ENCODE measurements at places on chromosomes 5 and 9. TPM values are rescaled to one million over a fixed set of nuclear protein-coding genes. Genes with fewer than 3 reads are reported as not detected.

GRCh38 chr9:91207397-91207728 lies 154.4 kb downstream of the AUH start:
- no peak for DNase-seq

DNA sequence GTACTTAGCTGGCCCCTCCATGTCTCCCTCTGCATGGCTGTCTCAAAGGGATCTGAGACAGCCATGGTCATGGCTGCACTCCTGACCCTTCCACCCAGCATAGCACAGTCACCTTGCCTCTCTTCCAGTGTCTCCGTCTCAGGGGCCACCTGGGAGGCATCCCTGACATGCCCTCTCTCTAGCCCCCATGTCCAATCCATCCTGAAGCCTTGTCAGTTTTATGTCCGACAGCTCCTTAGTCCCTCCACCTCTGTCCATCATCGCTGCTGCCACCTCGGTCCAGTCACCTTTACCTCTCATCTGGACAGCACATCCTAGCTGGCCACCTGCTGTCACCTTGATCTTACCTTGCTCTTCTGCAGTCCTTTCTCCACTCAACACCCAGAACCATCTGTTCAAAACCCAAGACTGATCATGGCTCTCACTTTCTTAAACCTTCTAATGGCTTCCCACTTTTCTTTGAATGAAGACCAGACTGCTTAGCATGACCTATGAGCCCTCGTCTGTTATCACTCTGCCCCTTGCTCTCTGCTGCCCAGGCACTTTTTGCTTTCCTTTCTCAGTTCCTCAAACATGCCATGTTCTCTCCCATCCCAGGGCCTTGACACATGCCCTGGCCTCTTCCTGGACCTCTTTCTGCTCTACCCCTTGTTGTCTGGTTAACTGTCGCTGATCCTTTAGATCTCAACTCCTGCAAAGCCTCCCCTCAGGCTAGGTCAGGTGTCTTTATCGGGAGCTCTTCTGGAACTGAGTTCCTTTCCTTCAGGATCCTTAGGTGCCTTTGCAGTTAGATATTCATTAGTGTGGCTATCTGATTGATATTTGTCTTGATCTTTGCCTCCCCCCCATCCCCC lies 181.8 kb upstream of the PITX1 start:
- DNase-seq = no peak

DNA sequence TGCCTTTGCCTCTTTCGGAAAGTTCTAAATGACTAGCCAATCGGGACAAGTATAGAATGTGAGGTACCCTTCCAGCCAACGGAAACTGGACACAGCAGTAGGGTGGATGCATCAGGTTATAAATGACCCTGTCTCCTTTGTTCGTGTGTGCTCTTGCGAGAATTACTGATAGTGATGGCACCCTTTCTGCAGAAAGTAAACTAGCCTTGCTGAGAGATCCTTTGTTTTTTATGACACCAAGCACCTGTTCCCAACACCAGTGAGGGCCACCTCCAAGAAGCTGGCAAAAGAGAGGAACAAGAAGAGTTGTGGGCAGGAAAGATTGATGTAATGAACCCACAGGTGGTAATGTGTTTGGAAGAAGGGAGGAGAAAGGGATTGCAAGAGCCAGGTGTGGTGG lies 42.8 kb upstream of the FABP6 start:
- no peak for DNase-seq

GRCh38 chr5:135671966-135672365 lies 93.2 kb upstream of the CXCL14 start:
- no peak for DNase-seq

DNA sequence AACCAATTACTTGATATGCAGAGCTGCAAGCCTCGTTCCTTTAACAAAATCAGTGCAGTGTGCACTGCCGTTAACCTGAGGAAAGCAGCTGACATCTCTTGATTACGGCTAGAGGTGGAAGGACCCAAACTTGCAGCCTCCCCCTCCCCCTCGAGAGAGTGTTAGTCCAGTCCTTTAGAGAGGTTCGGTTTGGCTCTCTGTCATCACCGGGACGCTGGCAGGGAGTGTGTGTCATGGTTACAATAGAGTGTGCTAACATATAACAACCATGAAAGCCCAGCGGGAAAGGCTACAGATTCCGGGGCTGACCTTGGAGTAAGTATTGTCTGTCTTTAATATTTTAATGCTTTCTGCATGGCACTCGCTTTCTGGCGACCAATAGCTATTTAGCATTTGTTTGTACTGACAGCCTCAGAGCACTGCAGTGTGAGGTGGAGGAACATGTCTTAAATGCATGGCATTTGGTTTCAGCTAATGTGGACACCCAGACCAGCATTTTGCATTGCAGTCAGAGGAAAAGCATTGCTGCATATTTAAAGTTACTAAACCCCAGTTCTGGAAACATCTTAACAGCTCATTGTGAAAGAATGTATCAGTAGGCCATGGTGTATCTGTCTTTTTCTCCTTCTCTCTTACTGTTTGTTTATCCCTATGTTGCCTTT lies 237.5 kb downstream of the CD180 start:
- peak; percentile 39 for DNase-seq

DNA sequence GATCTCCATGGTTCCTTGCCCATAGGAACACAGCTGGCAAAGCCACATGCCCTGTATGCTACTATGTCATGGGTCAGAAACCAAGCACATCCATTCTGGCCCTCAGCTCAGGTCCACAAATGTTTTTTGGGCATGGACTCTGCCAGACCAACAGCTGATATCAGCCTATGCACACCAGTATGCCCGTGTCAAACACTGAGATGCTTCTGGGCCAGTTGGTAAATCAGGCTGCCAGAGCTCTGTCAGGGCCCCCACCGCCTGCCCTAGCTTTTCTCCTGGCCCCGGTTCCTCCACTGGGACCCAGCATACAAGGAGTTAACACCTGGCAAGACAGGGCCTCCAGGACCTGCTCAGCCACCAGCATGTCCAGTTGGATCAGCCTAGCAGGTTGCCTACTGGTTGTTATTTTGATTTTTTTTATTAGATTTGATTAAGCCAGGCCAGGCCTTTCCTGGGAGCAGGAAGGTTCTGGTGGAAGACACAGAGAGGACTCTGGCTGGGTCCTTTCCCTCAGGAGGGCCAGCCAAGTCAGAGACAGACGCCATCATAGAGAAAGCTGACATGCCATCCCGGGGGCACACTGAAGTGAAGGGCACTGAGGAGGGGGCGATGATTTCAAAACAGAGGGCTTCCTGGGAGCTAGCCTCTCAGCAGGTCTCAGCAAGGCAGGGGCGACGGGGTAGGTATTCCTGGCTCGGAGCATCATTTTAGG lies 65.8 kb downstream of the TSTD2 start:
- no peak for DNase-seq

- DNase-seq = no peak
Measured at GRCh38 chr9:78472111-78472510, 175.2 kb downstream of the PSAT1 start.

DNA sequence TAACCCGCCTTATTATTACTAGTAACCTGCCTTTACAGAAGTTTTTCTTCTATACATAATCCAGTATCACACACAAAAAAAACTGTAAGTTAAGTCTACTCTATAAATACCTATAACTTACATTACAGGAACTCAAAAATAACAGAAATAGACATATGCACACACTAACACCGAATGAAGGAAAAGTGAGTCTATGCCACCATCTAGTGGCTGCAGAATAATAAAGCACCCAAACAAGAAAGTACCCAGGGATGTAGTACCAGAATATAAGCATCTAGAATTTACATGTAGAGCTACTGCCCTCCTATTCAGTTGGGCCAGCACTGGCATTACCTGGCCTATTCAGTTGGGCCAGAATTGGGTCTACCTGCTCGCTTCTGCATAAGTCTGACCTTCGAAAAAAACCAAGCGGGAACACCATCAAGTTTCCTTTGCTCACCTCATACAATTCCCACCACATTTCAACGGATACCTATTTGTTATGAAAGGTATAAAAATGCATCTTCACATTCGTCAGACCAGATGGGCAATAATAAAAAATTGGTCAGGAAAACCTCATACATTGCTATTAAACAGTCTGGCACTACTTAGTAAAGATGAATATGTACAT lies 4.0 kb upstream of the NIPSNAP3A start:
- no peak for DNase-seq

- DNase-seq = peak; percentile 93
Measured at GRCh38 chr5:95822542-95823181, at the start of gene GLRX. GLRX (minus strand) TSS chr5:95822726; CDS start chr5:95822662, 64 bp downstream.

GRCh38 chr5:32331217-32331934 lies 18.6 kb upstream of the MTMR12 start:
- no peak for DNase-seq

GRCh38 chr5:178381921-178382695 lies 149.5 kb upstream of the PHYKPL start:
- DNase-seq = no peak

DNA sequence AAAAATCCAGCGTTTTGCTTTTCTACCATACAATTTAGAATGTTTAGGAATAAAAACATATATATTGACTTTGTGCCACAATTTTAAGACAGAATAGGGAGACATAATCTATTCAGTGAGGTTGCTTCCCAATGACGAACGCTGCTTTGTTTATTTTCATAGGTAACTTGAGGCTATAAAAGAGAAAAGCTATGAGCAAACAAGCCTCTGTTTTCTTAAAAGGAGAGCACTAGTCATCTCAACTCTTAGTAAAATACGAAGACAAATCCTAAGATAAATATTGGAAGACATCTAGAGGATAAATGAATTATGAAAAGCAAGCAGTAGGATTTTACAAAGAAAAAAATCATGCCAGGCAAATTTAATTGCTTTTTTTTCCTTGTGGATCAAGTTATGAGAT lies 363.6 kb downstream of the ANXA1 start:
- no peak for DNase-seq

DNA sequence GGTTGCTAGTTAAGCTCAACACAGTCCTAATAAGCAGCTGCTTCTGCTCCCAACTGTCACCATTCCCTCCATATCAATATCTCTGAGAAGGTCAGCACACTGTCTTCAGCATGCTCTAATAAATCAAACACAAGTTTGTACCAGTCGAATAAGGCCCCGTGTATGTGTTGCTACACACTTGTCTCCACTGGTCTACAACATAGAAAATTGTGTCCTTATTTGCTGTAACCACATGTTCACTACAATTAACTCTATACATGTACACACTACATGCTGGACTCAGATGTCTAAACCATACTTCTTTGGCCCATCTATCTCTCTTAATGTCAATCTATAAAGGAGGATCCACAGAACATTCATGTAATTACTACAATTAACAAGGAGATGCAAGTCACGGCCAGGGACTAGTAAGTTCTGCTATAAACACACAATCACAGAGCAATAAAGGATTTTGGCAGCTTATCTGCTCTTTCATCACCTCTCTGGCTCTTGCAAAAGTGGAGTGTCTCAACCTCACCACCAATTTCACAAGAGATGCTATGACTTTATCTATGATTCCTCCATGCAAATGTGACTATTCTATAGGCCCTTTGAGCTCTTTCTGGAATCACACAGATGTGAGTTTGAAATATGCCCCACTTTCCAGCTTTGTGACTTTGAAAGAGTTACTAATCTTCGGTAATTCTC lies 143.9 kb downstream of the SEMA5A start:
- no peak for DNase-seq

DNA sequence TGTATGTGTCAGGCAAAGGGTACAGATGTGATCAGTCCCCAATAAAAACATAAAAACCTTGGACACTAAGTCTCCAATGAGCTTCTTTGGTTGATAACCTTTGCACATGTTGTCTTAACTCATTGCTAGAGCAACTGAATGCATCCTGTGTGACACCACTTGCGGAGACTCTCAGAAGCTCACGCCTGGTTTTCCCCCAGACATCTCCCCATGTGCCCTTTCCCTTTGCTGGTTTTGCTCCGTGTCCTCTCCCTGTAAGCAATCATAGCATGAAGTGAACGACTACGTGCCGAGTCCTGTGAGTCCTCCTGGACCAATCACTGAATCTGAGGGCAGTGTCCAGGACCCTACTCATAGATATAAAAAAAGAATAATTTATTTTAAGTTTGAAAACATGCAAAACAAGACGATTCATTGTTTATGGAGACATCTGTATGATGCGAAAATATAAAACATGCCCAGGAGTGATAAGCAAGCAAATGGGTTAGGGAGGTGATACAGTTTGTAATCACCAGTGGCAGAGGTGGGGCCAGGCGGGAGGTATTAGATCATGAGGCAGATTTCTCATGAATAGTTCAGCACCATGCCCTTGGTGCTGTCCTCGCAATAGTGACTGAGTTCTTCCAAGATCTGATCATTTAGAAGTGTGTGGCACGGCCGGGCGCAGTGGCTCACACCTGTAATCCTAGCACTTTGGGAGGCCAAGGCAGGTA lies 115.5 kb downstream of the MED10 start:
- no peak for DNase-seq

DNA sequence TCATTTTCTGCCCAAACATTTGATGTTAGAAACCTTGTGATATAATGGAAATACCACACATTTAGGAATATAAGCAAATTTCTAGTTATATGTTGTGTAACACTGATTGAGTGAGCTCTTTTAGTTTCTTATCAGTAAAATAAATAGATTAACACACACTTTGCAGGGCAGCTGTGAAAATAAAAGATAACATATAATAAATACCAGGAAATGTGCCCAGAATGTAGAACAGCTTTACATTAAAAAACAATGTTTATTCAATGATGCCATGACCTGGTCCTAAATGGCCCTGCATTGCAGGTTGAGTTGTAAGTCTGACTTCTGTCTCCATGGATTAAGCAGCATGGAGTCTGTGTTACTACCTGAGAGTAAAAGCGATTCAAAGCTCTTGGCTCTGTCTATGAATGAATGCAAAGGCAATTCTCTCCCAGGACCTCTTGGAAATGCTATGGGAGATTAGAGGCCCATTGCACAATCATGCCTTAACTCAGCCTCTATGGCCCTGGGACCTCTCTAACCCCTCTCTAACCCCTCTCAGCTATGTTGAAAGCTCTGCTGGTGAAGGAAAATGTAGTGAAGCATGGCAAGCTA lies 296.0 kb upstream of the ACTBL2 start:
- DNase-seq = no peak

- no peak for DNase-seq
Measured at GRCh38 chr9:135772056-135772646, 70.2 kb downstream of the KCNT1 start.

GRCh38 chr5:154346427-154346826 lies 99.4 kb upstream of the SAP30L start:
- DNase-seq = no peak

DNA sequence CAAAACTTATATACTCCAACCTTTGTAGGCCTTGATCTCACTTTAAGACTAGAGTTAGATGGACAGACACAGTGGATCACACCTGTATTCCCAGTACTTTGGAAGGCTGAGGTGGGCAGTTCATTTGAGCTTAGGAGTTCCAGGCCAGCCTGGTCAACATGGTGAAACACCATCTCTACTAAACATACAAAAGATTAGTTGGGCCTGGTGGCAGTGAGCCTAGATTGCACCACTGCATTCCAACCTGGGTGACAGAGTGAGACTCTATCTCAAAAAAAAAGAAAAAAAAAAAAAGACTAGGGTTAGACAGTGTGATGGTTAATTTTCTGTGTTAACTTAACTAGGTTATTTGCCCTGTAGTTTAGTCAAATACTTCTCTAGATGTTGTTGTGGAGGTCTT lies 74.1 kb downstream of the CFAP95 start:
- no peak for DNase-seq

GRCh38 chr5:161803-162110 lies 29.5 kb upstream of the LRRC14B start:
- no peak for DNase-seq

Gene ORM1
- not detected for total RNA-seq

Measured in MG63 (cell line).